ENCODE measurements at places on chromosomes 3 and 15.

DNA sequence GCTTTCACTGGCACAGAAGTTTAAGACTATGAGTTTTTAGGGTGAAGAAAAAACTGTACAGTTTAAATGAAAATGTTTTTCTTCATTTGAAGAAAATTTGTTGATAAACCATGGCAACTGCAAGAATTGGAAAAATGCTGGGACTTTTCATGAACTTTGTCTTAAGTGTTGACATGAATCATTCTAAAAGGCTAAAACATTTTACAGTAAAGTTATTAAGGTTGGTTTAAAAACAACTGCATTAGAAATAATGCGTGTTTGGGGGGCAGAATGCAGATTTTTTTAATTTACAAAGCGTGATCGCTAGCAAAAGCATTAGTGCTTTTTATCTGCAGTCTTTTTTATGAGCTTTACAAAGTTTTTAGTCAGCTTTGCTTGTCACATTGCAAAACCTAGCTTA, 601.9 kb upstream of the TGFBR2 start:
- DNase-seq: peak; percentile 14

DNA sequence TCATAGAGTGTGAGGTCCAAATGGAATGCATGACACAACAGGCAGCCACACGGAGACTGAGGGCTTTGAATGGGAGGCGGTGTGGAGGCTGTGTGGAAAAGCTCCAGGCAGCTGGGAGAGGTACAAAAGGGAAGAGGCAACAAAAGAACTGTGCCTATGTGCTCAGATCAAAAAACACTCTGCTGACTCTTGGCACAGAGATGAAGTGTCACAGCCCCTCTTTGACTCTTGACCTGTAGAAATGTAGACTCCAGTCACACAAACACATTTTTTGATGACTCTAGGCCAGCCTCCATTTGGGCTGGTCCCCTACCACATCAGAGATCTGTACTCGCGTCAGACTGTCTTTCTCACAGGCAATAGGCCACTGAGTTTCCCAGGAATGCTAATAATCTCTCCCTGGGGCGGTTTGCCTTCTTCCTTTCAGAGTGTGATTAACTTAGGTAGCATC, 456.0 kb downstream of the TUSC7 start:
- peak; percentile 32 for DNase-seq

GRCh38 chr3:42764115-42764514, 8.9 kb downstream of the CCDC13 start:
- no peak for DNase-seq

GRCh38 chr3:15256861-15257341, 50.9 kb downstream of the CAPN7 start:
- DNase-seq: no peak

- peak; percentile 77 for DNase-seq
Measured at GRCh38 chr3:79297245-79297960, 470.4 kb downstream of the ROBO1 start.

- no peak for DNase-seq
Measured at GRCh38 chr3:152477422-152477821, 208.7 kb downstream of the MBNL1 start.

DNA sequence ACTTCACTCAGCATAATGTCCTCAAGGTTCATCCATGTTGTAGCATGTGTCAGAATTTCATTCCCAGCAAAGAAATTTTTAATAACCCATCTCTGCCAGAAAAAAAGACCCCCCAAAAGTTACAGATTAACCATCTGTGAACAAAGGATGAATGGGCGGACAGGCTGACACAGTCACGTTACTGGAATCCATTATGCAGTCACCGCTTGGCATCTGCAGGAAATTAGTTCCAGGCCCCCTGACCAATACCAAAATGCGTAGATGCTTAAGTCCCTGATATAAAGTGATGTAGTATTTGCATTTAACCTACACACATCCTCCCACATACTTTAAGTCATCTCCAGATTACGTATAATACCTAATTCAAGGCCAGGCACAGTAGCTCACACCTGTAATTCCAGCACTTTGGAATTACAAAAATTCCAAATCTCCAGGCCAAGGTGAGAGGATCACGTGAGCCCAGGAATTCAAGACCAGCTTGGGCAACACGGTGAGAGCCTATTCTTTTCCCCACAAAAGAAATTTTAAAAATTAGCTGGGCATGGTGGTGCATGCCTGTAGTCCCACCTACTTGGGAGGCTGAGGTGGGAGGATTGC, 1.5 kb upstream of the SLC12A8 start:
- peak; percentile 65 for DNase-seq

- DNase-seq: peak; percentile 73
Measured at GRCh38 chr15:74365598-74366445, 1.6 kb downstream of the CYP11A1 start.

DNA sequence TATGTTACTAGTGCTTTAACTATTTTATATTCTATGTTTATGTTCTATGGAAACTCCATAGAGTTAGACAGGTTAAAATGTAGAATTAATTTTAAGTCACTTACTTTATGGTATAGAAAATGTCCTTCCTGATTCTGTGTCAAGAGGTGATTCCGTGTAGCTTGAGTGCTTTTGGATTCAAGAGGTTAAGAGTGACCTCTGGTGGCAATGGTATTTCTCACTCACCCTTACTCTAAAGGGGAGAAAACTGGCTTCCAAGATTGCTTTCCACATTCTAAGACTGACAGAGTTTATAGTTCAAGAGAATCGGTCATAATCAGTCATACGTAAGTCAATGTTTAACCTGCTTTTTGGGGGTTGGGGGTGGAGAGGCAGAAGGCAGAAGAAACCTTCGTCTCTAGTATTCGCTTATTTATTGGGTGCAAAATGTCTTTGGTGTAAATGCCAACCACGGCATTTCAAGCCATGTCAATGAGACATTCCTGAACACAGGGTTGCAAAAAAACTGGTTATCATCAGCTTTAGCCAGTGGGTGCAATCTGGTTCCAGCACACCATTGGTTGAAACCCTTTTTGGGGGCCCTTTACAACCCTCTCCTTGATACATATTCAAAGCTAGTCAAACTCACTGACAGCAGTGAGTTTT, 92.0 kb upstream of the VGLL3 start:
- peak; percentile 65 for DNase-seq

GRCh38 chr3:87313641-87314040, 37.3 kb upstream of the POU1F1 start:
- no peak for DNase-seq

- DNase-seq: no peak
Measured at GRCh38 chr3:183826448-183827250, 1.3 kb upstream of the MAP6D1 start.

DNA sequence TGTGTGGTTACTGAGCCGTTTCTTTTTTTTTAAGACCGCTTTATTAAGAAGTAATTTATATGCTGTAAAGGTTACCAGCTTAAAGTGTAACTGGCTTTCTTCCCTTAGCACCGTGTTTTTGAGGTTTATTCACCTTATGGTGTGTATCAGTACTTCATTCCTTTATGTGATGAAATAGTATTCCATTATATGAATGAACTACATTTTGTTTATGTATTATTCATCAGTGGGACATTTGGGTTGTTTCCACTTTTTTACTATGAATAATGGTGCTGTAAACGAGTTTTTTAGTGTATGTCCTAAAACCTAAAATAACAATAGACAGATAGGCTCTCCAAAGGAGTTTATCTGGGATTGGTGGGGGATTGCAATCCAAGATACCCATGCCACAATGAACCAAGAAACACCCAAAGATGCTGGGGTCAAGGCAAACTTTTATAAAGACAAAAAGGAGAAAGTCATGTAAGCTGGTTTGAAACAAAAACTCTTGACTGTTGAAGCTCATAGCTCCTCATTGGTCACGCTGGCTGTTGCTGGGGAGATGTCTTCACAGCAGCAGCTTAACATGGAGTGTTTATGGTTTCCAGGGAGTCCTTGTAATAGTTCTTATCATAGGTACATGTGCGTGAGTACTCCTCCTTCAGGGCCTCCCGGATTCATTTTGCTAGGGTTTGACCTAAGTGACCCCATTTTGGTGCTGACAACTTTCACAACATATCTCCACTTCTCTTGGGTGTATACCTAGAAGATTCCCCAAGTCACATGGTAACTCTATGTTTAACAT, 16.0 kb downstream of the TM2D3 start:
- DNase-seq: no peak

GRCh38 chr3:178352326-178353005, 183.8 kb upstream of the KCNMB2 start:
- DNase-seq: peak; percentile 75

DNA sequence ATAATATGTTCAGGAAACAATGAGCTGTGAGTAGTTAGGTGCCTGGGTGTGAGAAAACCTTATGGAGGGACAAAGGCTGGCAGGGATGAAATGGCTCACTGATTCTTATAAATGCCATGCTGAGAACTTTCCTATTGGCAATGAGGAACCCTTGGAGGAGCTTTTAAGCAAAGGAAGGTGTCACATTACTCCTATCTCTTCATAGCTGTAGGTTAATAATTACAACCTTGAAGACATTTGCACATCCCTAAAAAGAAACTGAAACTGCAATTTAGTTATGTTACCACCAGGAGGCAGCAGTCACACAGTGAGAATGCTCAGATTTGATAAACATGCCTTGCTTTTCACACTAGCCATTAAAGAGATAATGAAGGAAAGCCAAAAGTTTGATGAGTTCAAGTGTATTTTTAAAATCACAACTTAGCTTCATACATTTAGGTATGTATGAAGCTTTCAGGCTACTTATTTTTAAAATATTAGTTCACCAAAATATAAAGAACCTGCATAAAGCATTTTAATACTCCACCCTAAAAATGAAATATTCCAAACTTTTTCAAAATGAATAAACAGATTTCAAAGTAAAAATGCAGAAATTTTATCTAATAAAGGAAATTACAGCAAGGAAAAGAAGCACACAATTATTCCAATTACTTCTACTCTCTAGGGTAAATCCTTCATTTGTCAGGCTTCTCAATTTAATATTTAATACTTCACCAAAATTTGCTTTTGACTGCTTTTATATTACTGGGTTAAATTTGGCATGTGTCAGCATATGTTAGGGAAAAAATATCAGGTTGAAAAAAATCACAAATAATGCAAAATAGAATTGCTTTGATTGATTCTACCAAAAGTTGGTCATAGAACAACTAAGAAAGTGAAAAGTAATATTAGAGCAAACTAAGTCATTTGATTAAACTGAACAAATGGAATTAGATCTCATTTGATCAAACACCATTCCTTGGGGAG, 136.9 kb upstream of the SLC2A2 start:
- no peak for DNase-seq

GRCh38 chr3:127710155-127710941, 37.6 kb downstream of the ABTB1 start:
- DNase-seq: no peak

DNA sequence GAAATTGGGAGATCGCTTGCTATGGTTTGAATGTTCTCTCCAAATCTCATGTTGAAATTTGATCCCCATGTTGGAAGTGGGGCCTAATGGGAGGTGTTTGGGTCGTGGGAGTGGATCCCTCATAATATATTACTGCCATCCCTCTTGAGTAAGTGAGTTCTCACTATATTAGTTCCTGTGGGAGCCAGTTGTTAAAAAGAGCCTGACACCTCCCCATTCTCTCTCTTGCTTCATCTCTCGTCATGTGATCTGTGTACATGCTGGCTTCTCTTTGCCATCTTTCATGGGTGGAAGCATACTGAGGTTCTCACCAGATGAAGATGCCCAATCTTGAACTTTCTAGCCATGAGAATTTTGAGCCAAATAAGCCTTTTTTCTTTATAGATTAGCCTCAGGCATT, 43.0 kb upstream of the IL20RB start:
- DNase-seq: no peak

DNA sequence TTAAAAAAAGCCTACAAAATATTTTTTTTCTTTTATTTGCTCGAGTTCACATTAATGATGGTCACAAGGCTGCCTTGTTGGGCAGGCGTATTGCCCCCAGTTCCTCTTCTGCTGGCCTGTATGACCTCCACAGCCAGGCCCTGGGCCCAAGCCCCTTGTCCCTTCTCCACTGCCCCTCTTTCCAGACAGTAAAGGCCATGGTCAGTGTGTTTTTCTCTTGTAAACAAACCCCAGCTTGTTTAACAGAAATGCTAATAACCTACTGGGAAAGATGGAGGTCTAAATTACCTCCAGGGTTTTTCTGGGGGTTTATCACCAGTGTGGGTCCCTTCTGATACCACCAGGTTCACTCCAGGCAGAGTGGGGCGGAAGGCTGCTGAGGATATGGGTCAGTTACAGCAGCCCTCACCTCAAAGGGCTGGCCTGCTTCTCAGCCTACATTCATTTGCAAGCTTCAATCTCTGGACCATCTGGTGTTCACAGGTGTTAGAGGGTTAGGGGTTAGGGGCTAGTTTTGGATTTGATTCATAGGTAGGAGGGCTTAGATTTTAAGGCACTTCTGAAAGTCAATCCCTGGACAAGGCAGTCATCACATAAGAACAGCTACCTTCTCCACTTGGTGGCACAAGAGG, 2.0 kb upstream of the MANF start:
- DNase-seq: no peak

DNA sequence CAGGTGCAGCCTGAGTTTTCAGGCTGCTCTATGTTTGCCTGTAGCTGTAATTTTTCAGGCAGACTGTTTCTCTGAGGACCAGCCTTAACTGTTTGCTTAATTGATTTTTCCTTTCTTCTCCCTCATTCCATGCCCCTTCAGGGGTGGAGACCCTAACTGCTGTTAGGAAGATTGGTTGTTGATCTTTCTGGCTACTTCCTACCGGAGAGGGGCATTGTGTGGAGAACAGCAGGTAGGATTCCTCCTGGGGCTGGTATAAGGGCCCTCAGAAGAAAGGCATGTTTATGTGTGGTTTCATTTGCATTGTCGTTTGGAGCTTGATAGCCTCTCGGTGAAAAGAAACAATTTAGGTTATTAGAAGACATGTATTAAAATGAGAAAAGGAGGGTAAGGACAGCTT, 56.9 kb upstream of the GOLGA6L2 start:
- no peak for DNase-seq

- DNase-seq: no peak
Measured at GRCh38 chr3:177681852-177682251, 484.6 kb upstream of the TBL1XR1 start.

DNA sequence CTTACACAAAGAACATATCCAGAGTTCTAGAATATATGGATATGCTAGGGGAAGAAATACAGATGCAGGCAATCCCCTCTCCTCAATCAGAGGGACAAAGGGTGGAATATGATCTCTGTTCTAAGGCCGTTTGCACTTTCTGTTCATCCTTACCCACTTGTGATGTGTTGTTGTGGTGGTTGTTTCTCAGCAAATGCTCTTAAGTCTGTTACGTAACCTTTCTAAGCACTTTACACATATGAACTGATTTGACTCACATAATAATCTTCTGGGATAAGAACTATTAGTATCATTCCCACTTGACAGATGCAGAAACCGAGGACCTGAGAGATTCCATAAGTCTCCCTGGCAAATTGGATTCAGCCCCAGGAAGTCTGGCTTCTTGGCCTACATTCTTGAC, 40.5 kb downstream of the NGRN start:
- DNase-seq: no peak
